ENCODE measurements at places on chromosomes 13 and 19. TPM values are rescaled to one million over a fixed set of nuclear protein-coding genes. Genes with fewer than 3 reads are reported as not detected.

Gene CASP14
- 0.05 TPM for polyA plus RNA-seq

Gene MEIOSIN
- not detected for polyA plus RNA-seq

Gene IRS2
- 3.8 TPM for polyA plus RNA-seq

Gene TFPT
- polyA plus RNA-seq: 13.5 TPM

Gene ZNF627
- polyA plus RNA-seq: 11.7 TPM

Gene CEACAM21
- polyA plus RNA-seq: 0.82 TPM

Gene IGSF23
- polyA plus RNA-seq: not detected

Gene WDR87
- 0.19 TPM for polyA plus RNA-seq

Gene PLPPR3
- polyA plus RNA-seq: 0.52 TPM

Gene PALM
- polyA plus RNA-seq: 36.5 TPM

Gene A1BG
- polyA plus RNA-seq: 3.6 TPM

Gene FLT3LG
- polyA plus RNA-seq: 3.2 TPM

Gene SLC8A2
- polyA plus RNA-seq: 0.18 TPM

Gene OSCAR
- polyA plus RNA-seq: 0.39 TPM

Gene FSD1
- polyA plus RNA-seq: 2.4 TPM

Gene ZNF816
- 6.6 TPM for polyA plus RNA-seq

Gene TSSK6
- polyA plus RNA-seq: 0.56 TPM

Gene DMAC2
- polyA plus RNA-seq: 42.9 TPM

Gene MLNR
- polyA plus RNA-seq: 0.11 TPM

Gene SPRY2
- polyA plus RNA-seq: 67.8 TPM

Gene ECSIT
- polyA plus RNA-seq: 38.2 TPM

Gene ZNF667
- polyA plus RNA-seq: 11.3 TPM

Gene TMEM255B
- 7.2 TPM for polyA plus RNA-seq

Gene CALR3
- not detected for polyA plus RNA-seq

Gene OVOL3
- polyA plus RNA-seq: not detected

Gene GNG8
- polyA plus RNA-seq: 0.97 TPM

Gene C19orf67
- not detected for polyA plus RNA-seq

Gene LYPD5
- polyA plus RNA-seq: 0.34 TPM

Gene LRG1
- polyA plus RNA-seq: 0.49 TPM

Gene TMEM86B
- polyA plus RNA-seq: 2.8 TPM

Gene RAB3D
- polyA plus RNA-seq: 5.2 TPM

Gene DOCK9
- polyA plus RNA-seq: 91.6 TPM

Gene CACNA1A
- 1.6 TPM for polyA plus RNA-seq

Gene SPIB
- polyA plus RNA-seq: 0.71 TPM

Gene ABHD13
- polyA plus RNA-seq: 9.2 TPM

Measured in forelimb muscle (tissue), 1 donor.